Left lung (tissue), 14 donors: ENCODE measurements at places on chromosomes 16 and 17. TPM values are rescaled to one million over a fixed set of nuclear protein-coding genes. Genes with fewer than 3 reads are reported as not detected.

Gene GAST
- polyA plus RNA-seq: not detected

GRCh38 chr16:84324434-84325262 is 30.0 kb downstream of the WFDC1 start:
- no peak for DNase-seq

Gene ZNF785
- 25.0 TPM for polyA plus RNA-seq

- no peak for DNase-seq
These were observed 24.5 kb downstream of the UNK start for GRCh38 chr17:75808905-75809621.

- no peak for DNase-seq
These were observed 8.2 kb downstream of the NOS2 start for GRCh38 chr17:27792095-27792494.

- no peak for DNase-seq
These were observed 363.9 kb upstream of the TNRC6C start for GRCh38 chr17:77594416-77595209.

DNA sequence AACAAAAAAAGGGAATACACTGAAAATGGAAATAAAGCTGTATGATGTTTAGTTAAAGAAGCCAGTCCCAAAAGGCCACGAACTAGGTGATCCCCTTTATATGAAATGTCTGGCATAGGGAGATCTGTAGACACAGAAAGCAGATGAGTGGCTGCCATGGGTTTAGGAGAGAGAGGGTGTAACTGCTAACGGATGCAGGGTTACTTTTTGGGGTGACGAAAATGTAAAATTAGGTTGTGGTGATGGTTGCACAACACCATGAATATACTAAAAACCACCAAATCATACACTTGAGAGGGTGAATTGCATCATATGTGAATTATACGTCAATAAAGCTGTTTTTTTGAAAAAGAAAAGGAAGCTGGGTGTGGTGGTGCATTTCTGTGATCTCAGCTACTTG is 99.6 kb downstream of the ADCY9 start:
- no peak for DNase-seq

Gene CORO1A
- 17.5 TPM for polyA plus RNA-seq
